Kidney epithelial cell (primary cell): ENCODE measurements at places on chromosomes 7 and 10.

GRCh38 chr10:83427101-83427500 is 712.2 kb upstream of the GHITM start:
- no peak for DNase-seq

- DNase-seq: no peak
Measured at GRCh38 chr10:43749940-43750552, 101.4 kb upstream of the ZNF32 start.

DNA sequence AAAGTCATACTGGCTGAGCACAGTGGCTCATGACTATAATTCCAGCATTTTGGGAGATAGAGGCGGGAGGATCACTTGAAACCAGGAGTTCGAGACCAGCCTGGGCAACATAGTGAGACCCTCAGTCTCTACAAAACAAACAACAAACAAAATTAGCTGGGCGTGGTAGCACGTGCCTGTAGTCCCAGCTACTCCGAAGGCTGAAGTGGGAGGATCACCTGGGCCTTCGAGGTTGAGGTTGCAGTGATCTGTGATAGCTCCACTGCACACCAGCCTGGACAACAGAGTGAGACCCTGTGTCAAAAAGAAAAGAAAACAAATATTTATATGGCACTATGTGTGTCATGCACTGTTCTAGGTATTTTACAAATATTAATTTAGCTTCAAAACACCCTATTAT is 94.3 kb downstream of the DNMBP start:
- no peak for DNase-seq

GRCh38 chr7:92698237-92698841 is 108.1 kb upstream of the FAM133B start:
- peak; percentile 54 for DNase-seq

DNA sequence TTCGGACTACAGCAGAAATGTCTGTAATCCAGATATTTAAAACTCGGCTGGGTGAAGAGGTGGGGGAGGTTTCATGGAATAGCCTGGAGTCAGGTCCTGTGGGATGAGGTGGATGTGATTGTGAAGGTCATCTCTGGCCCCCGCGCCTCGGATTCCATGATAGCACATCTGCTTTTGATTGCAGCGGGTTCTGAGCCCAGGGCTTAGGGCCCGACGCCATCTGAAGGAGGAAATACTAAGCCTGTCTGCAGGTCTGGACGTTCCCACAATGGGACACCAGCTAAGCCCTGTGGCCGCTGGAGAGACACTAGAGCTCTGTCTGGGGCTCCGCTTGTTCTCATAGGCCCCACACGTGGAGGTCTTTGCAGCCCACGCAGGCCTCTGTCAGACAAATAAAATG is 328.7 kb downstream of the CXCL12 start:
- no peak for DNase-seq

GRCh38 chr10:54854389-54854788 is 53.4 kb upstream of the PCDH15 start:
- no peak for DNase-seq

DNA sequence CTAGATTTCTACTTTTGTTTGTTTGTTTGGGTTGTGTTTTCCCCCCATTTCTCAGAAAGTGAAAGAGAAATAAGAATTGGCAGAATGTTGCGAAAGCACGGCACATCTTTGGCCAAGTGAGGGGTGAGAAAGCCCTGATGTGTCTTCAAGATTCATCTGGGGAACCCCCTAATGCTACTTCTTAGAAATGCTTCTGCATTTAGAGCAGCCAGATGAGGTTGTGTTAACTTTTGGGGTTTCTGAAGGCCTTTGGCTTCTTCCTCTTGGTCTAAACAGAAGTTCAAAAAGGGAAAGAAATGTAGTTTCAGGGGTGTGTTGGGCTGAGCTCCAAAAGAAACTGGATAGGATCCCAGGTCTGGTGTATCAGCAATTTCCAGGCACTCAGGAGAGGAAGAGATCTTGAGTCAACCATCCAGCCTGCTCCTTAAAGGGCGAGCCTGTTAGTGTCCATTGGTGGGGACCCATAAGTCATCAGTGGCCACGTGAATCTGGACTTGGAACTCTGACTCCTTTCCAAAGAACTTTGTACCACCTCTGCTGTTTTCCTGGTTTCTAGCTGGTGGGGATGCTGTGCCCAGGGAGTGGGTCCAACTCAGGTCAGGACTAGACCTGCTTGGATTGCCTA is 6.5 kb downstream of the DUSP5 start:
- no peak for DNase-seq

DNA sequence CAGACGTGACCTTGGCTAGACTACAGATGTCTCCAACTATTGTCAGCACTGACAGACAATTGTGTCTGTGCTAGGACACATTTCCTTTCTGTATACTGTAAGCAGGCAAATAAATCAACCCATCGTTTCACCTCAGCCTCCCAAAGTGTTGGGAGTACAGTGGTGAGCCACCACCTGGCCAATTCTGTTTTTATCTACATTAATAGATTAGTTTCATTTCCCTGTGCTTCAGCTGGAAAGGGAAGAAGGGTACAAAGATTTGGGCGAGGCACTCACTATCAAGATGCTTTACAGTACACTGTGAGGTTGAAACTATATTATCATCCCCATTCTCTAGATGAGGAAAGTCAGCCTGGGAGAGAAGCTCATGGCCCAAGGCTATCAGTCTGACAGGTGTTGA is 21.9 kb downstream of the SFR1 start:
- no peak for DNase-seq

GRCh38 chr7:114418117-114418516 is 3.5 kb downstream of the FOXP2 start:
- no peak for DNase-seq

- DNase-seq: no peak
Measured at GRCh38 chr10:75658915-75659314, 227.5 kb downstream of the LRMDA start.

DNA sequence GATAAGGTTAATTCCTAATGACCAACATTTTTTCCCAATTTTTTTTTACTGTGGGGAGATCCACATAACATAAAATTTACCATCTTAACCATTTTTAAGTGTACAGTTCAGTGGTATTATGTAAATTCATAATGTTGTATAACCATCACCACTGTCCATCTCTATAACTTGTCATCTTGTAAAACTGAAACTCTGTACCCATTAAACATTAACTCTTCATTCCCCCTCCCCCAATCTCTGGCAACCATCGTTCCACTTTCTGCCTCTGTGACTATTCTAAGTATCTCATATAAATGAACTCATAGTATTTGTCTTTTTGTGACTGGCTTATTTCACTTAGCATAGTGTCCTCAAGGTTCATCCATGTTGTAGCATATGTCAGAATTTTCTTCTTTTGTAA is 46.0 kb upstream of the HPS1 start:
- DNase-seq: no peak

DNA sequence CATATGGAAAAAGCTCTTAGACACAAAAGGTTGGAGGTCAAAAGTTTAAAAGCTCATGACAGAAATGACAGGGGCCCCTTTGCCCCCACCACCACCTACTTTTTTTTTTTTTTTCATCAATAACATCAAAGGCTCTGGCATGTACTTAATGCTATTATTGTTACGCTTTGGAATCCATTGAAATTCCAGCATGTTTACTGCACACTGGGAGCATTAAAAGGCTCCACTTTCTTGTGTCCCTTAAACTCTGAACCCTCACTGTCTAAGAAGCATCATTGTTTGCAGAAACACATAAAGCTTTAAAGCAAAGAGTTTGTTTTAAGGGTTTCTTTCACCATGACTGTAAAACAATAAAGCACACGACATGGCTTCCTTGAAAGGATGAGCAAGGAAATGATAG is 149.4 kb downstream of the GLI3 start:
- no peak for DNase-seq

DNA sequence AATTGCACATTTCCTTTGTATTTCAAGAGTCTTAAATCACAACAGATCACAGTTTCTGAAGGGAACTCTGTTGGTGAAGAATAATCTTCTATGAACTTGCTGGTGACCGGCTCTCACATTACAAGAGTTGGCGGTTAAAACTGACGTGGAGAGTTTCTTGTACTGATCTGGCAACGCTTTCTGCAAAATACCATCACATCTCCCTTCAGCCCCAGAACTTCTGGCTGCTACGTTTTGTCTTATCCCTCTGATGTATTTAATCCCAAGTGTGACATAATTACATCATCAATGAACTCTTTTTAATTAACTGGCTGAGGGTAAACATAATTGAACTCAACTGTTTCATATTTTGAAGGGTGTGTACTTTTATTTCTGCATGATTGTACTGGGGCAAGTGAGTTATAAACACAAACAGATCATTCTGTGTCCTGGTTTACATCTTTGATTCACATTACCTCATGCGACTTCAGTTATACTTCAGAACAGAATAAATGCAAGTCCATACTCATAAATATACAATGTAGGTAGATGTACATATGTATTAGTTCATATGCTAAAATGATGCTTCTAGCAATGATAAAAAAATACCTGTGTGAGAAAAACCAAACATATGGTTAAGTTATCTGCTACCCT is 105.1 kb upstream of the NPVF start:
- no peak for DNase-seq

- no peak for DNase-seq
Measured at GRCh38 chr10:35488228-35488627, 116.9 kb upstream of the GJD4 start.

DNA sequence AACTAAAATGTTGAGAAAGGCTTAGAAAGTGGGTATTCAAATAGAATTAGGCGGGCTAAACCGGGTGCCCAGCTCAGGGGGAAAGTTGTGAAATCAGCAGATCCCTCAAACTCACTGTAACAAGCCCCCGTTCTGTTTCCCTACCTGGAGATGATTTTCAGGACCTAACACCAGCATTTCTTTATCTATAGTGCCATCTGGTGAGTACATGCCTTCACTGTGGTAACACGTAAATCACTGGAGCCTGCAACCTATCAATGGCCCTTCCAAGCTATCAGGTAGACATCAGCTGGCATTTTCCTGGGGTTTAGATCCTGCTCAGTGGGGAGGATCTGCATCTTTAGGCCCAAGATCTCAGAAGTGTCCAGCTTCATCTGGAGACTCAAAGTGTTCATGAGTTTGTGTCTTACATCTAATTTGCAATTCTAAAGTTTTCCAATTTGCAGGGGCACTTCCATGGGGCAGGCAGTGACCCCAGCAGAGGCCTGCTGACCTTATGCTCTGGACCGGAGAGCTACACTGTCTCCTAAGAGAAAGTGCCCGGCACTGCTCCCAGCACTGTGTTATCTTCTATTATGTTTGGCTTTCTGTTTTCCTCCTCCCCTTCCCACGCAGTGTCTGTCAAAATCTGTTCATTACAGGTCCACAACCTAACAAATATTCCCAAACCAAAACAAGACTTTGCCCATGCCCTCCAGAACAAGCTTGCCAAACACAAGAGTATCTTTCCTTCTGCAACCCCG is 132.5 kb downstream of the LSM5 start:
- DNase-seq: no peak

GRCh38 chr7:151247611-151248345 is 716 bp downstream of the SMARCD3 start:
- no peak for DNase-seq

- DNase-seq: no peak
Measured at GRCh38 chr10:69757206-69757552, 44.5 kb upstream of the COL13A1 start.
